ENCODE measurements at places on chromosomes 6 and 20.

GRCh38 chr20:38066969-38067716 lies 33.6 kb downstream of the RPRD1B start:
- no peak for DNase-seq

GRCh38 chr20:17634661-17635331 lies 47.2 kb downstream of the RRBP1 start:
- no peak for DNase-seq

GRCh38 chr6:157335829-157336228 lies 12.5 kb upstream of the TMEM242 start:
- no peak for DNase-seq

DNA sequence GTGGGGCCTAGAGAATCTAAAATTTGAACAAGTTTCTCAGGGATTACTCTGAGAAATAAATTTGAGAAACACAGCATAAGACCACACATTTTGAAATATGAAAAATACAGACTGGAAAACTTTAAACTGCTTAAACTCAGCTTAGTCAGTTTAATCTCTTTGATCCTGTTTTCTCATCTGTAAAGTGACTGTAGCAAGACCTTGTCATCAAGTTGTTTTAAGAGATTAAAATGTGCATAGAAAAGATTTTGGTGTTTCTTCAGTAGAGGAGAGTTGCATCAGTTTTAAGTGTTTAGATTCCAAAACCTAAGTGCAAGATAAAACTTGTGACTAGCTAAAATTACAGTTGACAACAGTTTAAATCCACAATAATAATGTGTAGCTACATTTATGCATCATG lies 8.1 kb upstream of the BCKDHB start:
- DNase-seq = no peak

DNA sequence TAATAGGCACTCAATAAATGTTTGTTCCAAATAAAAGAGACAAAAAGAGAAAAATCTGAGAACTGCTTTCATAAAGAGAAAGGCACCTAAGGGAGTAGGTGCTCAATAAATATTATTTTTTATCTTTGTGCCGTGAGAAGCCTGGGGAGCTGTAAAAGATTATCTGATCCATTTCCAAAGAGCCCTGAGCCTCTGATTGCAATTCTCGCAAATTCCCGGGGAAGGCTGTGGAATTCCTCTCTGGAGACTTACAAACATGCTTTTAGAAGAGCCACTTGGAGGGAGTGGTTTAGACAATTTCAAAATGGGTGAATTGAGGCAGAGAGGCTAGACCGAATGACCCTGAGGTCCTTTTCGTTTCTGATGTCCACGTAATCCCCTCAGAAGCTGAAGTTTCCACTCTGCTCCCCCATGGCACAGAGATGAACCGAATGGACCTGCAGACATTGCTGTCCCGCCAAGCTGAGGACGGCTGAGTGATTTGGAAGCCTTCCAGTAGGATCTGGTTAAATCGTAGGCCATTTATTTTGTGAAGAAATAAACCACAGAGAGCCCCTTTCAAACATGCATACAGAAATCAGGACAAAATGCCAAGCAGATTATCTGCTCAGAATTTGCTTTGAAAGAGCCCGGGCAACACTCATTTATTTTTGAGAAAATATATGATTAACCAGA lies 77.8 kb downstream of the PKHD1 start:
- DNase-seq = no peak

GRCh38 chr6:149209871-149210775 lies 107.4 kb upstream of the TAB2 start:
- DNase-seq = no peak

GRCh38 chr6:44255105-44255808 lies 2.1 kb downstream of the SLC35B2 start:
- no peak for DNase-seq

GRCh38 chr6:125095580-125096301 lies 57.8 kb upstream of the TPD52L1 start:
- DNase-seq = no peak

- no peak for DNase-seq
Observed at GRCh38 chr20:3226864-3227263, 12.1 kb downstream of the SLC4A11 start.

DNA sequence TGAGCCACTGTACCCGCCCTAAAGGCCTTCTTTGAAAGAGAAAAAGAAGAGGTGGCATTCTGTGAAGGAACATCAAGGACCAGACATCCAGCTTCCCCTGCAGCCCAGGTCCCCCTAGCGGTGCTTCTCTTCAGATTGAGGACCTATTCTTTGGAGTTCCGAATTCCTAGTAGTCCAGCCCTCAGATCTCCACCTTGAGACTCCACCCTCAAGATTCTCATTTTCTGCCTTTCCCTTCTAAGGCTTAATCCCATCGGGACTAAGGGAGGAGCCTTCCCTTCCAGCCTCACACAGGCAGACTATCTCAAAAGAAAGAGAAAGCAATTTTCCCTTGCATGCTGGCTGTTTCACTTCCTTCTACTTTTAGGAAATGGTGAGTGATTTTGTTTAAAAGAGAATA lies 32.5 kb downstream of the MUC22 start:
- no peak for DNase-seq

DNA sequence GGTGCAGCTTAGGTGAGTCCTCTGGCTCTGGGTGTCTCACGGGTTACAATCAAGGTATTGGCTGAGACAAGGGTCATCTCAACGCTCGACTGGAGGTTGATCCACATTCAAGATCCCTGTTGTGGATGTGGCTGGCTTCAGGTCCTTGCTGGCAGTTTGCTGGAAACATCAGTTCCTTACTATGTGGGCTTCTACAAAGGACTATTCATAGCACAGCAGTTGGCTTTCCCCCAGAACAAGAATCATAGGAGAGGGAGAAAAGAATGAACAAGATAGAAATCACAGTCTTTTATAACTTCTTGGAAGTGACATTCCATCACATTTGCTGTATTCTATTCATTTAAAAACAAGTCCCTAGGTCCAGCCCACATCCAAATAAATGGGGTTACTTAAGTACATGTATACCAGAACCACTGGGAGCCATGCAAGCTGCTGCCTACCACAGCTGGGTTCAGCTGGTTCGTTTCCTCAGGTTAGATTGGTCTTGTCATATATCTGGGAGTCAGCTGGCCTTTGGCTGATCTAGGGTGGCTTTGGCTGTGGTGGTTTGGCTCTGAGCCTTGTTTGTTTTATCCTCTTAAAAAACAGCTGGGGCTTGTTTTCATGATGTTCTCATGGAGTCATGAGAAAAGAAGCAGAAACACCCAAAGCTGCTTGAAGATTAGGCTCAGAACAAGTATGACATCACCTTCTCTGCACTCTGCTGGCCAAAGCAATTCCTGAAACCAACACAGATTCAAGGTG lies 433.2 kb upstream of the SPTLC3 start:
- DNase-seq = no peak

DNA sequence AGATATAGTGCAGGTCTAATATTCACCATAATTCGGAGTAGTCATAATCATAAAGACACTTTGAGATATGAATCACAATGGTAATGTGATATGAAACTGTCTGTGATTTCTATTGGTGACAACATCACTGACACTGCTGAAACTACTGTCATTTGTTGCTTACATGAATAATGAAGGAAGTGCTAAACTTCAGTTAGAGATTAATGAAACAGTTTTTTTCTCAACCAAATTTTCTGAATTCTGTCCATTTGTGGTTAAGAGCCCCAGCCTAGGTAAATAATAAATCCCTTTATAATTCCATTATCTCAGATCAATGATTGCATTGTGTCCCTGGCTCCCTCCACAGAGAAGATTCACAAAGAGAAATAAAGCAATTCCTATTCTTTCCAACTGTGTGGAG lies 122.6 kb downstream of the HIVEP2 start:
- DNase-seq = no peak

DNA sequence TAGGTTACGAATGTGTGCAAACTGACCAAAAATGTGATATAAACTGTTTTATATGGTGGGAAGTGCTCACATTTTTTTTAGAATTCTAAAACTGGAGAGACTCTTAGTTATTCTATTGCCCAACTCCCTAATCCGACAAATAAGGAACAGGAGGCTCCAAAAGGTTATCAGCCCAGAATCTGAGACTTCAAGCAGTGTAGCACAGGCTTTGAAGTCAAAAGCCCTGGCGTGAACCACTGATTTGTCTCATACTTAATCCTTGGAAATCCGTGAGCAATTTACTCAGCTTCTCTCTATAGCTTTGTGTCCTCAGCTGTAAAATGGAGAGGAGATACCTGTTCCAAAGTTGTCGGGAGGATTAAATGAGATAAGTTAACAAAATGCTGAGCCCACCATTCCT lies 368.8 kb upstream of the SASH1 start:
- DNase-seq = no peak

DNA sequence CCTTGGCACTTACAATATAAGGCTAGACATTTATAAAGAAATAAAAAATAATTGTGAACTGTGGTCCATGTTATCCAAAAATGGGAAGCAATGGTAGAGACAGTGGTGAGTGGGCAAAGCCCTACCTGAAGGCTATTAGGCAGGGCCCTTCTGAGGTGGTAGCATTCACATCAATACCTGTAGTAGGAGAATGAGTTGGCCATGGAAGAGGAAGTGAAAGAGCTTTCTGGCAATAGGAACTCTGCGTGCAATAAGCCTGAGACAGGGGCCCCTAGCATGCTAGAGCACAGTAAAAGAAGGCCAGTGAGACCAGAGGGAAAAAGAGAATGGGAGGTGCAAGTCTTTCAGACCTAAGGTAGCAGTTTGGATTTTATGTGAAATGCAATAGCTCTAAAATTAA lies 754.5 kb downstream of the PTPRT start:
- DNase-seq = no peak

- DNase-seq = no peak
Observed at GRCh38 chr6:24376871-24377270, 19.0 kb upstream of the DCDC2 start.

DNA sequence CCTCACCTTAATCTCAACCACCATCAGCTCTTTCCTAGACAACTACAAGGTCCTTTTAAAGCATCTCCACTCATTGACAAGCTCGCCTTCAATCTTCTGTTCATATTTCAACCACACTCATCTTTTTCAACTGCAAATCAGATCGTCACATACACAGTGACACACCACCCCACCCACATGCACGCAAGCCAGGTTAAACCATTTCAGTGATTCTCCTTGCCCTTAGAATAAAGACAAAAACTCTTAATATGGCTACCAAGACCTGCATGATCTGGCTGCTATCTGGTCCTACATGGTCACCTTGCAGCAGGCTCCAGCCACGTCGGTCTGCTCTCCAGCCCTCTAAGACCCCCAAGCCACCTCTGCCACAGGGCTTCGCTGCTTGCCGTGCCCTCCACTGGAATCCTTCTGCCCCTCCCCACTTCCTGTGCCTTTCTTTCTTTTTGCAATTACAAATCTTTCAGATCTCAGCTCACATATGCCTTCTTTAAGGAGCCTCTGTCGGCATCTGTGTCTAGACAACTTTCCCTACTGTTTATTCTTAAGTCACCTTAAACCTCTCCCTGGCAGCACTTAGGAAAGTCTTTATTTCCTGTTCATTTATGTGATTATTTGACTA lies 507.3 kb upstream of the ARID1B start:
- DNase-seq = no peak

DNA sequence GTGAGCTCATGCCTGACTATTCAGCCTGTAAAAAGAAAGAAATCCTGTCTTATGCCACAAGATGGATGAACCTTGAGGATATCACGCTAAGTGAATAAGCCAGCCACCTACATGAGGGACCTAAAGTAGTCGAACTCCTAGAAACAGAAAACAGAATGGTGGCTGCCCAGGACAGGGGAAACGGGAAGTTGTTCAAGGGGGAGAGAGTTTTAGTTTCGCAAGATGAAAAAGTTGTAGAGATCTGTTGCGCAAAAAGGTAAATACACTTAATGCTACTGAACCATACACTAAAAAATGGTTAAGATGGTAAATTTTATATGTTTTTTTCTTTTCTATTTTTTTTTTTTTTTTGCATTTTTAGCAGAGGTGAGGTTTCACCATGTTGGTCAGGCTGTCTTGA lies 74.1 kb upstream of the RALY start:
- DNase-seq = no peak

- DNase-seq = no peak
Observed at GRCh38 chr6:116902634-116903033, 25.6 kb downstream of the RFX6 start.

GRCh38 chr6:168939041-168939440 lies 314.6 kb downstream of the THBS2 start:
- DNase-seq = no peak

GRCh38 chr6:40924839-40925238 lies 114.2 kb downstream of the UNC5CL start:
- DNase-seq = no peak

GRCh38 chr20:31537116-31537871 lies 23.1 kb downstream of the HM13 start:
- DNase-seq = no peak

DNA sequence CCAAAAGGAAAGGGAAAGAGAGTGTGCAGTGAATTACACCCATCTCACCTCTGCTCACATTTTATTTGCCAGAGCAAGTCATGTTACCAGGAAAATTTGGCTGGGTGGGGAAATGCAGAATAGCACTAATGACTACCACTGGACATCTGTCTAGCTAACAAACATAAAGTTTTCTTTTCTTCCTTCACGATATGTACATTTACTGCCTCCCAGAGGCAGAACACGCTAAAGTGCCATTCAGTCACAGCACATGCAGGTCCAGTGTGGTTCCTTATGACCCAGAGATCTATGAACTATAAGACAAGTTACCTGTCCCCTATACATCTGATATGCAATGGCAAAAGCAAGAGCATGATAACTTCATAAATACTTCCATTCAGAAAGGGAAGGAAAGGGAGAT lies 194.1 kb downstream of the OGFRL1 start:
- no peak for DNase-seq

- no peak for DNase-seq
Observed at GRCh38 chr20:61119273-61119672, 132.8 kb upstream of the CDH4 start.

DNA sequence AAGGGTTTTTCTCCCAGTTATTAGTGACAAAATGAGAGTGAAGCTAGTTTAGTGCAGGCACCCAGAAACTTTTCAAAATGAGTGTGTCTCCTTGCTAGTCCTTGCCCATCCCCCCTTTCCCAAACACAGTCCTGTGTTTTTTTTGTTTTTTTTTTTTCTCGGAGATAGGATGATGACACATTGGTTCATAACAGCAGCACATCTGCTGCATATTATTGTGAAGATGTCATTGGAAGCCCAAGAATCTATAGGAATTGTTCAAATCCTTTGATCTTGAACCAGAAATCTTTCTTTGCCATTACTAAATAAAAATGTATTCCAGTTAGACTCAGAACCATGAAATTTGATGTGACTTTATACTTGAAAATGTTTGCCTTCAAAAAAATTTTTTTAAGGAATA lies 162.4 kb downstream of the FRK start:
- no peak for DNase-seq

GRCh38 chr6:80148220-80148619 lies 41.7 kb downstream of the BCKDHB start:
- no peak for DNase-seq

- no peak for DNase-seq
Observed at GRCh38 chr20:45044601-45045000, 56.3 kb downstream of the KCNS1 start.

DNA sequence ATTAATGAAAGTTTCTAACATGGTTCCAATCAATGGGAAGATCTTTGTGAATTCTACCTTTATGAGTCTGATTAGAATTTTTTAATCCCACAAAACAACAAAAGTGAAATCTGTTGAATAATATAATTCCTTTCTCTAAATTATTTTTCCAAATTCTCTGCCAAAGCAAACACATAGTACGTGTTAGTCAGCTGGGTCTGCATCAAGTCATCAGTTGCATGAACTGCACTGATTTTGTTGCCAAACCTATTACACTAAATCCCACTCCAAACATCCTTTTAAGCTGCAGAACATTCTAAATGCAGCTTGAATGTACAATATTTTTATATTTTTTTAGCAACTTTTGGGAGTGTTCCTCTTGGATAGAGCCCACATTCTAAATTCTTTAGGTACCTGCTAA lies 199.0 kb upstream of the HSF2 start:
- no peak for DNase-seq

- DNase-seq = no peak
Observed at GRCh38 chr6:19309661-19310060, 527.5 kb upstream of the ID4 start.
